Hematopoietic multipotent progenitor cell treated with erythropoietin and hydrocortisone succinate and interleukin-3 and kit ligand, for 8 days (in vitro differentiated cells): ENCODE measurements at places on chromosomes 12 and 14.
A peak's percentile ranks its signal among the peaks of the same experiment; 100 is the strongest.

DNA sequence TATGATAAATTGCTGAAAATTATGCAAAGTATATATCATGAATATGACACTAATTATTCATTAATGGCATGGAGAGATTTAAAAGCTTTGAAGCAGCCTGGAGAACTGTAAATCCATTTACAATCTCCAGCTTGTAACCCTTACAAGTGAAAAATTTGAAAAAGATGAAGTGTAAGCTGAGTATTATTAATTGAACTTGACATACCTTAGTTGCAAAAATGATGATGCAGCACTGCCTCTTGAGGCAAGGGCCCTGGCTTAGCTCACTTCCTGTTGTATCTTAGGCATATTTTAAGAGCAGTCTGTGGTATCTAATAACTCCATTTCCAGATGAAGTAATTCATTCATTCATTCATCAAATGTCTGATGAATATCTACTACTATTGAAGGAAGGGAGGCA lies 158.6 kb downstream of the ANO4 start:
- no peak for DNase-seq

DNA sequence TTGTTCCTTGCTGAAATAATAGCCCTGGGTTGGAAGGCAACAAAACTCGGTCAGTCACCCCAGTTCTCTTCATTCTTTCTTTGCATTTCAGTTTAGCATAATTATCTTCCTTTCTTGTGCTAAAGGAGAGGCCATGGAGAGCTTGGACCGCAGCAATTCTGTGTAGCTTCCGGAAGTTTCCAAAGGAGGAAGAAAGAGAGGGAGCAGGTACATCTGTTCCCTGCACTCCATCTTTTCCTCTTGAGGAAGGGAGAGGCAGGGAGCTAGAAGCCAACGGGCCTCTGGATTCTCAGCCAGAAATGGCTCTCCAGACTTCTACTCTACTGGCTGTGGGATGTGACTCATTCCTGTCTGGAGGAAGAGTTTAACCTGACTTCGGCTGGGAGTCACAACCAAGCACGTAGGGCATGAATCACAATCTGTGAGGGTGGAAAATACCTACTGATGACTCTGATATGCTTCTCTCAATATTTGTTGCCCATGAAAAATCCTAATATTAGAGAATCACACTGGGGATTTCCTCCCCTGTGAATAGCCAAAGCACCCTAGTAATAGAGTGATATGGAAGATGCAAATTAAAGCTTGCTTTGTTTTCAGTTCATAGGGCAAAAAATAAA lies 17.0 kb downstream of the ANO6 start:
- DNase-seq: no peak

- DNase-seq: peak; percentile 52
These were observed 98.6 kb upstream of the FKBP4 start for GRCh38 chr12:2696136-2696535.

DNA sequence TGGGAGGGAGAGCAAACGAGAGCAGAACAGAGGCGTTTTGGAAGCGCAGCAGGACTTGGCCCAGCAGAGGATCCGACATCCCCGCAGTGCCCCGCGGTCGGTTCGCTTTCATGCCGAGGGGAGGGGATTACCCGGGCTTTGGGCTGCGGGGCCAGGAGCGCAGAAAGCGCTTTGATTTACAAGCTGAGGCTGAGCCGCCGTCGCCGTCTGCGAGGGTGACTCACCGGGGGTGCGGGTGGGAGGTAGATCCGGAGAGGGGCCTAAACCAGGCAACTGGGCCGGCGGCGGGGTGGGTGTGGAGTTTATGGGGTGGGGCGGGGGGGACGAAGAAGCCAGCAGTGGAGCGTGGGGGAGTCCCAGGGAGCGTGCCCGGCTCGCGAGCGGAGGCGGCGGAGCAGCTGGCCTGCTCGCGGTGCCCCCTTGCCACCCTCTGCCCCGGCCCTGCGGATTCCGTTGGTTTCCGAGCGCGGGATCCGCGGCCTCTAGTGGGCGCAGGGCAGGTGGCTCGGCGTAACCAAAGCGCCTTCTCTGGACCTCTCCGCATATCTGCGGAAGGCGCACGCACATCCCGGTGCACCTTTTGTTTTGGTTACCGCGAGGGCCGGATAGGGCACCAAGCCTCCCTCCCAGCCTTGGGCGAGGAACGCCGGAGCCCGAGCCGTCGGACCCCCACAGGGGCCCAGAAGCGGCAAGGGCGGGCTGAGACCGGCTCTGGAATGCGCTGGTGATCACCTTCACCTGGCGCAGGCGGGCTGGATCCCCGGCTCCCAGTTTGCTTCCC lies 2.6 kb downstream of the SIX4 start:
- DNase-seq: peak; percentile 16

GRCh38 chr12:7108003-7108795 lies 815 bp downstream of the C1RL start:
- DNase-seq: peak; percentile 76

DNA sequence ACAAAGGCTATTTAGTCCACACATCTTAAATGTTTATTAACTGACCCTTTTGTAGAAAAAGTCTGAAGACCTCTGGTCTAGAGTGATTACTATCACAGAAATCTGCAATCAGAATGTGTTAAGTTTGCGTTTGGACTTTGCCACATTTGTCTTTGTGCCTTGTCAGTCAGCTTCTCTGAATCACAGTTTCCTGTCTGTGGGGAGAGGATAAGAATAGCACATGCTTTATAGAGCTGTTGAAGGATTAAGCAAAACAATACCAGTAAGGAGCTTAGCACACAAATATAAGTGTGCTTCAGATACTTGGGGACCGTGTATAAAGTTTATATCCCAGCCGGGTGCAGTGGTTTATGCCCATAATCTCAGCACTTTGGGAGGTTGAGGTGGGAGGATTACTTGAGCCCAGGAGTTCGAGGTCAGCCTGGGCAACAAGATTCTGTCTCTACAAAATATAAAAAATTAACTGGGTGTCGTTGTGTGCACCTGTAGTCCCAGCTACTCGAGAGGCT lies 63.0 kb upstream of the BTG1 start:
- DNase-seq: no peak

GRCh38 chr12:55698241-55698955 lies 9.3 kb downstream of the ITGA7 start:
- no peak for DNase-seq

DNA sequence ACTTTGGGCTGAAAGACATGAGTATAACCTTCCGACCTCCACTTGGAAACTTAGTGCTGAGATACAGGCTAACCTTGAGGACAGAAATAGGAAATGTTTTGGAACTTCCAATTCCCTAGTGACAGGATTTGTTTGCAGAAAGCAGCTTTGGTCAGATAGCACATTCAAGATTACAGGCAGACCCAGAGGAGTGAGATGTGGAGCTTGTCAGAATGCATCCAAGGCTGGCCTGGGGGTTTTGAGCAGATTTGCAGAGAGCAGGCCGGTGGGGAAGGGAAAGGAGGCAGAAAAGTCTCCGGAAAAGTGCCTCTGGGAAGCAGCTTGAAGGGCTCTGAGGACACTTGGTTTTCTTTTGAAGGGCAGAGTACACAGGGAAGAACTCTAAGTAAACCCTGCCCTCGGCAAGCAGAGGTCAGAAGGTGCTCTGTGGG lies 180.3 kb downstream of the ETV6 start:
- DNase-seq: no peak

- DNase-seq: no peak
These were observed 60.0 kb downstream of the DCAF5 start for GRCh38 chr14:69092840-69093422.
